WERI-Rb-1 (cell line): ENCODE measurements at places on chromosomes 2 and 18.
A peak's percentile ranks its signal among the peaks of the same experiment; 100 is the strongest.

GRCh38 chr18:34978953-34979608, 62.1 kb upstream of the MAPRE2 start:
- peak; percentile 11 for DNase-seq

GRCh38 chr2:44989176-44989575, 20.1 kb downstream of the SIX2 start:
- no peak for DNase-seq

DNA sequence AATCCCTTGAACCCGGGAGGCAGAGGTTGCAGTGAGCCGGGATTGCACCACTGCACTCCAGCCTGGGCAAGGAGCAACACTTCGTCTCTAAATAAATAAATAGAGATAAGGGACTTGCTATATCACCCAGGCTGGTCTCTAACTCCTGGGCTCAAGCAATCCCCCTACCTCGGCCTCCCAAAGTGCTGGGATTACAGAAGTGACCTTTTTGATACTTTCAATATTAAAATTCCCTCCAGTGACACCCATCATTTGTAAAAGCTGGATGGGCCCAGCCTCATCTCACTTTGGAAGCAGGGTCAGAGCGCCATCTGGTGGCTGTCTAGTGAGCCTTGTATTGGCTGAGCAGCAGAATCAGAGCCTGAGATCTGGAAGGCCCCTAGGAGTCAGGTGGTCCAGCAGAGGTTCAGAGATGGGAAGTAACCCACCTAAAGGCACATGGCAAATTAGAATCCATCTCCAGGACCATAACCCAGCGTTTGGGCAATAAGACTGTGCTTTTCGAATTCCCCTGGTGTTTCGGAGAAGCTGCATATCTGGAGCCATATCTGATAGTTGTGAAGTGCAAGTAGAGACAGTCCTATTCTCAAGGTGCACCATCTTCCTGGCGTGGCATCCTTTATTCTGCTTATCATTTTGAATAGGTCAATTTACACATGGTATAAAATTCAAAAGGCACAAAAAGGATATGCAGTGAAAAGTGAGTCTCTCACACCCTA, 18.3 kb upstream of the SLC35F6 start:
- peak; percentile 92 for DNase-seq

DNA sequence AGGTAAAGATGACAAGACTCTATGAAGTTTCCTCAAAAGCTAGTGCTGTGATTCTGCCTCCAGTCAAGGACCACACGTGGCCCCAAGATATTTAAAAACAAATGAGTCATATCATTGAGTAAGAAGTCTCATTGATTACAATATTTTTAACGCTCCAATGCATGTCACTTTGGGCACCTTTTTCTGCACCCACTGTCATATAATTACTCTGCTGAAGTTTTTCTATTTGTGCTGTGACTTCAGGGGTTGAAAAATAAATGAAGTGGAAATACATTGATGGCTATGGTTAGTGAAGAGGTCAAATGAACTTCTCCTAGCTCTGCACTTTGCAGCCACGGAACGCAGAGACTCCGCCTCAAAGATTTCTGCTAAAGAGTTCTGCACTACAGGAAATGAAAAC, 344.3 kb upstream of the KYNU start:
- DNase-seq: no peak

GRCh38 chr2:45699032-45699658, 47.7 kb downstream of the PRKCE start:
- DNase-seq: peak; percentile 44

GRCh38 chr2:31213601-31214443, 3.5 kb downstream of the CAPN14 start:
- no peak for DNase-seq

DNA sequence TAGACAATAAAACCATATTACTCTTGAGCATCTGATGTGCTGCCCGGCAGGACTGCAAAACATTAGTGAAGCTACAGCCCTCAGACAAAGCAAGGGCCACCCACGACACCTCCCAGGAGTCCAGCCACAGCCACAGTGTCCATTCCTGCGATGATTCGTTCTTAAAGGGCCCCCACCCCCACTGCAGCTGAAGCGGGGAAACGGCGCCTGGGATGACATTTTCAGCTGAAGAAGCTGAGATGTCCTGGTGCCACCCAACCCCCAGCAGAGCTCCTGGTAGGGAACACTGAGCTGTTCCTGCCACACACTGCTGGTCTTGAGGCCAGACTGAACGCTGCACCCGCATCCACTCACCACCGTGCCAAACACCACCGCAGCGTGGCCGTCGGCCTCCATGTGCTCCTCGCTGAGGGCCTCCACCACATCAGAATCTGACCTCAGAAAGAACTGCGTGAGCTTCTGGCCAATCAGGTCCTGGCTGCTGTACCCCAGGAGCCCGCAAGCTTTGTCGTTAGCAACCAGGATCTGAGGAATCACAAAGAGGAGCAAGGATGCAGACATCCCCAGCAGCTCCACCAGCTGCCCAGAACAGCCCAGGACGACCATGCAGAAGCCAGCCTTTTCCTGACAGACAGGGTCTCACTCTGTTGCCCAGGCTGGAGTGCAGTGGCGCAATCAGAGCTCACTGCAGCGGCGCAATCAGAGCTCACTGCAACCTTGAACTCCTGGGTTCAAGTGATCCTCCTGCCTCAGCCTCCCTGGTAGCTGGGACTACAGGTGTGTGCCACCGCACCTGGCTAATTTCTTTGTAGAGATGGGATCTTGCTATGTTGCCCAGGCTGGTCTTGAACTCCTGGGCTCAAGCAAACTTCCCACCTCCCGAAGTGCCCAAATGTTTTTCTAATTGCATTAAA, 9.5 kb downstream of the PASK start:
- no peak for DNase-seq

DNA sequence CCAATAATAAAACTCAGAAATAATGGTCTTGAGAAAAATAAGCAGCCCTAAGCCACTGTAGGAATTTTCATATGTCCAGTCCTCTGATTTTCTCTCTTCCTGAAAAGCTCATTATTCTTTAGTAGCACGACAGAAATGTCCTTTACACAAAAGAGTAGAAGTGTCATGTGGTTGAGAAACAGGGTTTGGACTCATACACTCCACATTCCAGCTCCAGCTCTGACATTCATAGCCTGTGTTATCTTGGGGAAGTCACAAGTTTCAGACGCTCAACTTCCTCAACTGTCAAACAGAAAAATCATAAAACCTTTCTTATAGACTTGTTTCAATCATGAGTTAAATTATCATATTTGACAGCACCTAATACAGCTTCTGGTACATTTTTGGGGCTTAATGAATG, 511.5 kb downstream of the TNS1 start:
- DNase-seq: no peak

GRCh38 chr2:55106148-55106547, 55.9 kb upstream of the RTN4 start:
- no peak for DNase-seq

DNA sequence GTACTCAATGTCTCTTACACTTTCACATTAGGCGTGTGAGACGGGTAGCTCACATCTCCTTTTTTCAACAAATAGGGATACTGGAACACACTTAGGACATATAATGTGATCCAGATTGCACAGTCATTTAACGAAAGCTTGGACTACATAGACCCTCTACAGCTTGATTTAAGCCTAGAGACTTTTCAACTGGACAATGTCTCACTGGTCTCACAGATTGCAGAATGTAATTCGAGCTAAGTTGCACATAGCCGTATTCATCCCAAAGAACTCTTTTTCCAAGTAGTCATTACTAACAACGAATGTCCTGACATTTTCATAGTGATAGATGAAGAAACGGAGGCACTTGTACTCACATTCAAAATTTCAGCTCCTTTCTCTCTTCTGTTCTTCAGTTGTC, 612.1 kb downstream of the ZEB2 start:
- no peak for DNase-seq

- no peak for DNase-seq
Measured at GRCh38 chr2:8009010-8009597, 672.8 kb upstream of the ID2 start.

GRCh38 chr18:71554686-71555085, 989.5 kb downstream of the CBLN2 start:
- no peak for DNase-seq

DNA sequence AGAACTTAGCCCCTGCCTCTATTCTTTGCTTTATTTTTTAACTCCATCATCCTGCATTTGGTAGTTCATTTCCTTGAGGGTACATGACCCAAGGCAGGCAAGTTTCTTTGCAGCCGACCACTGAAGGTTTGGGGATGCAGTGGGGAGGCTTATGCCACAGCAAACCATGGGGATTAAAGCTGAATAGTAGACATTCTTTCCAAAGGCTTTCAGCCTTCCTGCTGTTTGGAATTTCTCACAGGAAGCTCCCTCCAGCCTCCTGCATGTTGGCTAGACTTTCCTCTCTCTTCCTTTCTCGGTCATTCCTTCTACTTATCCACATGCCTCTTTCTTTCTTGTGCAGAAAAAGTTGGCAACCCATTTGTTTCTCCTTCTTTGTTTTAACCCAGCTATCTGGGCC, 77.3 kb downstream of the SOCS6 start:
- DNase-seq: no peak
